ENCODE measurements at places on chromosomes 2 and 18.

GRCh38 chr2:56971383-56971974 is 787.7 kb downstream of the CCDC85A start:
- no peak for DNase-seq

- DNase-seq, result no peak
Observed at GRCh38 chr2:5933669-5934068, 241.5 kb downstream of the SOX11 start.

GRCh38 chr18:78213361-78213994 is 766.1 kb upstream of the SALL3 start:
- no peak for DNase-seq

DNA sequence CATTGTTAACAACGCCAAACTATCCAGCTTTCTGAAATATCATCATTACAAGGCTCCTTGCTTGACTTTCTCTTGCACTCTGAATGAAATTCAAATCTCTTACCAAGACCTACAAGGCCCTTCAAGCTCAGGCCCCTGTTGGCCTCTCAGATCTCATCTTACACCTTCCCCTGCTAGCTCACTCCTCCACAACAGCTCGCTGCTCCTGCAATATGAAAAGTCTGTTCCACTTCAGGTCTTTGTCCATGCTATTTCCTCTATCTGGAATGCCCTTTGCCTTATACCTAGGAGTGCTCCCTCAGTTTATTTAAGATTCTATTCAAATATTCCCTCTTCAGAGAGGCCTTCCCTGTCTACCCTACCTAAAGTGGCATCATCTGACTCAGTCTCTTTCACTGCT is 91.7 kb downstream of the SESTD1 start:
- DNase-seq, result no peak

GRCh38 chr2:144224472-144224871 is 295.4 kb downstream of the ZEB2 start:
- DNase-seq, result no peak

DNA sequence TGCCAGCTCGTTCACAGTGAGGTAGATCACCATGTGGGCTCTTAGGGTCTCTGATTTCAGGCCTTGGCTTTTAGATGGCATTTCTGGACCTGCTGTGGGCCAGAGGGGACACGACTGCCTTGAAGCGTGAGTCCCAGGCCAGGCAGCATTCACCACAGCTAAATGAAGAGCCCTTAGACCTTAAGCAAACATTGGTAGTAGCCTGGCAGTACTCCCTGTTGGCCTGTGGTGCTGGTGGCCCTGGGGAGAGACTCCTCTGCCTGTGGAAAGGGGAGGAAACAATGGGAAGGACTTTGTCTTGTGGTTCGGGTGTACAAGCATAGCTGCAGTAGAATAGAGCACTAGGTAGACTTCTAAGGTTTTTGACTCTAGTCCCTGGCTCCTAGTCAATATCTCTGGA is 456.0 kb upstream of the DCC start:
- no peak for DNase-seq

- peak; percentile 19 for DNase-seq
Observed at GRCh38 chr2:28449488-28450395, 46.1 kb upstream of the PLB1 start.

DNA sequence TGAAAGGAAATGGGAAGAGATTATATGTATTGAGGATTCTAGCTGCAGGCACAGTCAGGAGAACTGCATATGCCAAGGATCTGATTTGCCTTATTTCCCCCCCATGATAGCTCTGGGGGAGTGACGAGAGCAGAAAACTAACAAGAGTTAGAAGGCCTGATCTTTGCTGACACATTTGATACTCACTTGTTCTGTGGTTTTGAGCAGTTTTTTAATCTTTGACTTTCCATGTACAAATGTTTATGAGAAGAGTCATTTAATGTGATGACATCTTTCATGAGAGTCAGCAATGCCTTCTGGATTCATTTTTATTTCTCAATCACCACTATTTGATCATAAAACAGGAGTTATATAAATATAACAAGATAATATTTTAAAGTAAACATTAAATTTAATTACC is 12.7 kb upstream of the SERPINB7 start:
- no peak for DNase-seq

DNA sequence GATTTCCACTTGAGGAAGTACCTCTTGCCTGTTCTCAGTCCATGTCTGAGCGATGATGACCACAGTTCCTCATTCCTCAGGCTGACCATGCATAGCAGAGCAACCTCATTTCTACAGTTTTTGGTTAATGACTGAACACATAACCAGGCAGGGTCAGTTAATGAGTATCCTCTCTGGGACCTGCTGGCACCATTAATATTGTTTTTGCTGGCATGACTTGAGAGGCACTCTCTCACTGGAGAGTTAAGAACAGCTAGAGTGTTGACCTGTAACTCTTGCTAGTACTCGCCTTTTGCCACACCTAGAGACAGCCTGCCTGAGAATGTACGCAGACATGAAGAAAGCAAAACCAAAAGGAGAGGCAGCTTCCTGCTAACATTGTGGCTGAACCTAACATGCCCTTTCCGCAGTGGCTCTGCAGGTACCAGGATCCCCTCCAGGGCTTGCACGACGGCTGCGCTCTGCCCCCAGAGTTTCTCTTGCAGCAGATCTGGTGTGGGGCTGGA is 23.9 kb downstream of the PECR start:
- DNase-seq, result no peak

DNA sequence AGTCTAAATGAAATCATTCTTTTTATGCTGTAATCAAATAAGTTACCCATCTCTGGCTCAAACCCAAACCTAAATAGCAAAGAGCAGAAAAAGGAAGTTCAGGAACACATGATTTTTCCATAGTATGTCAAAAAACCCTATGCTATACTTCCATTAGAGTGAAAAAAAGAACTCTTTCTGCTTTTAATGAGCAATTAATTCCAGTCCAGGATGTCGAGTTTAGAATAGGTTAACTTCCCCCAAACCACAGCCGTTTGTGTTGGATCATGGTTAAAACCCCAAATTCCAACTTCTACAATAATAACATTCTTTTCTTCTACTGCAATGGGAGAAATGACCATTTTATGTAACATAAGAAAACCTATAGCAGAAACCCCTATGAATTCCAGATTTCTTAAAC is 171.1 kb upstream of the NRP2 start:
- no peak for DNase-seq

DNA sequence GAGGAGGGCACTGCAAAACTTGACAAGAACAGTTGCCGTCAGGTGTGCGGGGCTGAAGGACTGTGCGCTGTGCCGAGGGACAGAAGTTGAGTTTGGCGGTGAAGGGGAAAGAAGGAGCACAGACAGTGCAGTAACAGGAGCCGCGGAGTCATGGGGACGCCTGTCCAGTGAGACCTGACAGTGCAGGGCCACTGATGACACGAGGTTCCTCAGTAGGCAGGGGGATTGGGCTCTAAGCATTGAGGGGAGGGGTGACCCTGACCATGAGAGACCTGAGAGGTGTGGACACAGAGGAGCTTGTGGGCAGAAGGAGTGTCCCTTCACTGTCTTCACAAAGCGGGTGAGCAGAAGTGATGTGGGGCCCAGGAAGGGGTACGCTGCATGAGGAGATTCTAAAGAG is 104.8 kb downstream of the MTCL1 start:
- DNase-seq, result no peak

DNA sequence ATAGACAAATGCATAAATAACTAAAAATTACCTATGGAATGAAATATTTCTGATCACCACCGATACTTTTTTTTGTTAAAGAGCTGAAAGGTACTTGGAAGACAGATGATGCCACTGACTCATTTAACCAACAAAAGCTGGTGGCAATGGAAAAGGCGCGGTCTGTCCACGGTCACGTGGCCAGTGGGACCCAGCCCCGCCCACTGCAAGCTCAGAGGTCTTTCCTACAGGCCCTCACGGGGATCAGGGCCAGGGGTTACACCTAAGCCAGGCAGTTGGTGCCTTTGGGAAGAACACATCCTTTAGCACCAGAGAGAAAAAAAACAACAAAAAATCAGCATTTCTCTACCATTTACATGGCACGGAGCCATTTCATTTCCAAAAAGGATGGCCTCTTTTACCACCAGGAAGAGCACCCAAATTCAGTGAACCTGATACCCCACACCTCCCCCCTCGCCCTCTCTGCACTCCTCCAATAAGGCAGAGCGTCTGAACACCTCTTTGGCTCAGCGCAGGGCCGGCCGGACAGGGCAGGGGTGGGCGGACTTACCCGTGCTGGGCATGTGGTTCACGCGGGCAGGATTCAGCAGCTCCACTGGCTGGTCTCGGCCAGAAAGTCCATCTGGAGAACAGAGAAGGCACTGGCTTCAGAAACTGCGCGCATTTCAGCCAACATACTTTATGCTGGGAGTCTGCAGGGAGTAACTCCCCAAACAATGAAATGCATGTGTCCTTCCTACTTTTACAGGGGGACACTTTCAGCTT is 164.6 kb downstream of the HDAC4 start:
- no peak for DNase-seq

DNA sequence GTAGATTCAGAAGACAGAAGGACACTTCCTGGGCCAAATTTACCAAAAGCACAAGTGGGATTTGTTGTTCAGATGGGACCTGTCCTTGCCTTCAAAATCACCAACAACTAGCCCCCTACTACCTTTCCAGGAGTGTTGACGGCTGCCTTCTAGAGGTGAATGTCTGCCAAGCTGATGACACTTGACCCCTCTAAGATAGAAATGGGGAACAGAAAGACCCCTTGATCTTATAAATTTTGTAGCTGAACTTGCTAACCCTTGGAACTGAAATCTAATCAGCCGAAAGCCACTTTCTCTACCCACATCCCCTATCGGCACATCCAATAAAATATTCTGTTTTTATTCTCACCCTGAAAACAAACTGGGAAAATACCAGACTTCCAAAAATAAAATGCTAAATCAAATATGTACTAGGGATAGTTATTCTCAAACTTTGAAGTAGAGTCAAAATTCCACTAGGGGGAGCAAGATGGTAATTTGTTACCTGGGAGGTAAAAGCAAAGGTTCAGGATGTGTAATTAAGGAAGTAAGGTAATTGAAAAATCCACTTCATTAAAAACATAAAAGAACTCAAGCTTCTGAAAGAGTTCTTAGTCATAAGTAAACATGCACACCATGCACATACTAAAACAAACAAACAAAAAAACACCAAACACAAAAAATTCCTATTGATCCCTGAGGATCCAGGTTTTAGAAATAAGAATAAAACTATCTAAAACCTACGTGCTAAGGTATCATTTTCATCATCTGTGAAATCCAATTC is 119.2 kb downstream of the ANKRD44 start:
- DNase-seq, result no peak

DNA sequence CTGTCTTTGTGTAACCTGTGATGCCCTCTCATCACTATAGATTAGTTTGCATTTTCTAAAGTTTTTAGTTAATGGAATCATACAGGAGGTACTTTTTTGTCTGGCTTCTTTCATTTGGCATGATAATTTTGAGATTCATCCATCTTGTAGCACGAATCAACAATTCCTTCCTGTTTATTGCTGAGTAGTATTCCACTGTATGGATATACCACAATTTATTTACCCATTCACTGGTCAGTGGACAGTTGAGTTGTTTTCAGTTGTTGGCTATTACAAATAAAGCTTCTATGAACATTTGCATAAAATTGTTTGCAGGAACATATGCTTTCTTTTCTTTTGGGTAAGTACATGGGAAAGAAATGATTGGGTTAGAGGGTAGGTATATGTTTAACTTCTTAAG is 40.1 kb upstream of the ZNF396 start:
- no peak for DNase-seq

- DNase-seq, result no peak
Observed at GRCh38 chr2:37300578-37300977, 24.1 kb downstream of the PRKD3 start.

DNA sequence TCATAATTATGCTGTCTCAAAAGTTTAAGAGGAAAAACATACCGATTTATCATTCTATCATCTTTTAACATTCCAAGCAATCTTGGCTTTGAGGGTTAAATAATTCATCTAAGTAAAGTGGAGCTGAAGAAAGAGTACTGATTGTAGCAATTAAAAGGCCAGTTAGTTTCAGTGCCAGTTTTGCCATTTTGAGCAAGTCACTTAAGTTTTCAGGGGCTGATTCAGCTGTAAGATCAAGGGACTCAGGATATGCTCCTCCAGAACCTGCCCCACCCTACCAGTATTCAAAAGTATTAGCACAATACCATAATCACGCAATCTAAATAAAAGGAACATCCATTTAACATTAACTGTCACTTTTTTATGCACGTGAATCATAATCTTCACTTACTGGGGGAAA is 1.9 kb downstream of the SS18 start:
- DNase-seq, result no peak

GRCh38 chr2:47050762-47051161 is 104.3 kb downstream of the STPG4 start:
- DNase-seq, result no peak

GRCh38 chr2:23696752-23697045 is 230.2 kb downstream of the ATAD2B start:
- no peak for DNase-seq

DNA sequence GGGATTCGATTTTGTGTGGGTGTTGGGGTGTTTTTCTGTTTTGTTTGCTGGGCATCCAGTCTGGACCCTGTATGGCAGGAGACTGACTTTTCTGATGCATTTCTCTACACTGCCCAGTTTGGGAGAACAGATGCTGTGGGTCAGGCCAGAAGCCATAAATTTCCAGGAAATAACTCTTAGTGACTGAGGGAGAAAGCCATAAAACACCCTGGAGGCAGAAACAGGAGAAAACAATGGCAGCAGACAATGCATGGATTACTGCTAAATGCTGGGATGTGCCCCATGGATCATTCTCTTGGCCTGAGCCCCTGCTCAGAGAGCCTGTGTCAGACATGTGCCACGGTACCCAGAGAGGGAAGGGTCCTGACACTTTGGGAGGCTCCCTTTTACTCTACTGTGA is 133.6 kb upstream of the CAPN13 start:
- DNase-seq, result no peak

GRCh38 chr2:156955701-156956100 is 301.8 kb upstream of the GALNT5 start:
- no peak for DNase-seq

- DNase-seq, result no peak
Observed at GRCh38 chr2:25976983-25977741, 5.1 kb downstream of the KIF3C start.

DNA sequence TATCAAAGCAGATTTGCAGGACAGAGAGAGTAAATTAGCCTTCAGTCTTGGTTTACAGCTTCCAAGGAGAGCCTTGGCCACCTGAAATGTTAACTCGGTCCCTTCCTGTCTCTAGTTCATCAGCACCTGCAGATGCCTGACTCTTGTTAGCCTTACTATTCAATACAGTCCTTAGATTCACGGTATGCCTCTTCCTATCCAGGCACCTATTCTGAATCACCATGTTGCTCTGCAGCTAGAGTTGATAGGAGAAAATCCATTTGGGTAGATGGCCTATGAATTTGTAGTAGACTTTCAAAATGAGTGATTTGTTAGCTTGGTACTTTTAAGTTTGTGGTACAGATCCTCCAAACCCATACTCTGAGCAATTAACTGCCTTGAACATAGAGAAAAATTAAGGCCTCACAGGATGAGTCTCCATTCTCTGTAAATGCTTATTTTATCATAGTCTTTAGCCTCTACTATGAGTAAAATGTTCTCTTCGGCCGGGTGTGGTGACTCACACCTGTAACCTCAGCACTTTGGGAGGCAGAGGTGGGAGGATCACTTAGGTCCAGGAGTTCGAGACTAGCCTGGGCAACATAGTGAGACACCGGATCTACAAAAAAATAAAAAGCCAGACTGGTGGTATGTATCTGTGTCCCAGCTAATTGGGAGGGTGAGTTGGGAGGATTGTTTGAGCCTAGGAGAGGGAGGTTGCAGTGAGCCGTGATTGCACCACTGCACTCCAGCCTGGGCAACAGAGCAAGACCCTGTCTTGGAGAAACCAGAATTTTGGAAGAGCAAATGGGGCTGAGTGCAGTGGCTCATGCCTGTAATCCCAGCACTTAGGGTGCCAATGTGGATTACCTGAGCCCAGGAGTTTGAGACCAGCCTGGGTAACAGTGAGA is 32.9 kb downstream of the PTCD3 start:
- no peak for DNase-seq
